Fibroblast of the conjunctiva (primary cell): ENCODE measurements at places on chromosomes 12 and 14.

DNA sequence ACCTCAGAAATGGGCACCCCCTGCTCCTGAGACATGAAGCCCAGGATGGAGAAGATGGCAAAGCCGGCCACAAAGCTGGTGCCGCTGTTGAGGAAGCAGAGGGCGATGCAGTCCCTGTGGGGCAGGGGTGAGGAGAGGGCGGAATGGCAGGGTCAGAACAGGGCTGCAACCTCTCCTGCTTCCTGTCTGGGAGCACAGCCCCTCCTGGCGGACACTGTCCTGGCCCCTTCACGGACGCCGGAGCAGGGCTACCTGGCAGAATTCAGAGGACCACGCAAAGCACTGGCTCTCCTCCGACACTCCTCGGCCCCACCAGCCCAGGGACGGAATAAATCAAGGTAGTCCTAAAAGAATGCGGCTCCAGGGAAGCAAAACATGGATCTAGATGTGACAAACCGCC lies 12.4 kb upstream of the SLC6A12 start:
- DNase-seq: no peak

GRCh38 chr14:69214393-69214792 lies 23.1 kb downstream of the EXD2 start:
- DNase-seq: no peak

DNA sequence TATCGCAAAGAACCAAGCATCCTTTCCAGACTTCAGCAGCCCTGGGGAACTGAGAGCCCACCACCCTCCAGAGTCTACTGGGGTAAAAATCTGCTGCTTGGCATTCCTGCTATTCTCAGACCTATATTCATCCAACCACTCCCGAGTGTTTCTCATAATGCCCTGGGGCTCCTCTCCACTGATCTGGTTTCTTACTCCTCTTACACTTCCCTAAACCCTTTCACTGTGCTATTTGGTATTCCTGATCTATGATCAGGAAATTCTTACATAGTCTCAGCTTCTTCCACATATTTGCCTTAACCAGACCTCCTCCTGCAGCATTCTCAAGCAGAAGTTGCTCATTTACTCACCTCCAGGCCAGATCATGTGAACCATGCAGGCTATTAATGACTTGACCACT lies 82.4 kb downstream of the SYT10 start:
- no peak for DNase-seq

- no peak for DNase-seq
Measured at GRCh38 chr12:3300833-3301401, 190.1 kb upstream of the PRMT8 start.

GRCh38 chr12:47022296-47022695 lies 57.1 kb upstream of the PCED1B start:
- no peak for DNase-seq

GRCh38 chr14:22296722-22297121 lies 292.3 kb downstream of the DAD1 start:
- no peak for DNase-seq

DNA sequence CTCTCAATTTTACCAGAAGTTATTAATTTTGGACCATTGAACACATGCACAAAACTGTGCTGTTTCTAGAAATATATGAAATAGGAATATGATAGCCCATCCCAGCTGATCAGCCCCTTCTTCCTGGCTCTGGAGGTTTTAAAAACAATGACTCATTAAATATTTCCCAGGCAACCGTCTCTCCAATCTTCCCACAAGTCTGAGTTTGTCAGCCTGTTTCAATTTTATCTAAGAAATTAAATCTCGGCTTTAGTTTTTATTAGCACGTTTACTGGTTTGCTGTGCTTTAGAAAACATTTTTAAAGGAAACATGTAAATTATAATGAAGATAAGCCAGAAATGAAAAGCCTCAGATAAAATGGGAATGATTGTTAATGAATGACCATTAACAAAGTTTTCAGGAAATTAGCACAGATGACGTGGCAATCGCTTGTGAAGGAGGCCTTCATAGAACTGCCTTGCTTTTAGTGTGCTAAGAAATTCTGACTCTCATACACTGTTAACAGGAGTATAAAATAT lies 89.3 kb upstream of the RAP1B start:
- peak; percentile 47 for DNase-seq

DNA sequence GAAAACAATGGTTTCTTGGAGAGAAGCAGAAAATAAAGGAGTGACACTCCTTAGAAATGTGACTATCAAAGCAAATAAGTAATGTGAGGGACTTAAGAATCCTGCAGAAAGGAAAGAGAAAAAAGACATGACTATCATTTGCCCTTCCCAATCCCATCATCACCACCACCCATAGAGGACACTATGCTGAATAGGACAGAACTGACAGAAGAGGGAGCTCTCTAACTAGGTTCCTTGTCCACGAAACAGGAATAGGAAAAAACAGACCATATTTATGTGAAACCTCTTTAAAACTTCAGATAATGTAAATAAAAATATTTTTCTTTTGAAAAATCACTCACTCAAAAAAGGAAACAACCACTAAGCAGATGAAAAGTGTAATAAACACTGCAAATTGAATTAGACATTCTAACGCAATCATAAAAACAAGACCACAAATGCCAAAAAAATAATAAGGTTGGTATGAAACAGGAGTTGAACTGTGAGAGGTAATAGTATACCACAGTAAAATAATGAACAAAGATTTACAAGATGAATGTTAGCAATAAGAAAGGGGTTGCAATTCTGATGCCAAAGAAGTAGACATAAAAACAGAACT lies 24.1 kb downstream of the KLRD1 start:
- peak; percentile 53 for DNase-seq

DNA sequence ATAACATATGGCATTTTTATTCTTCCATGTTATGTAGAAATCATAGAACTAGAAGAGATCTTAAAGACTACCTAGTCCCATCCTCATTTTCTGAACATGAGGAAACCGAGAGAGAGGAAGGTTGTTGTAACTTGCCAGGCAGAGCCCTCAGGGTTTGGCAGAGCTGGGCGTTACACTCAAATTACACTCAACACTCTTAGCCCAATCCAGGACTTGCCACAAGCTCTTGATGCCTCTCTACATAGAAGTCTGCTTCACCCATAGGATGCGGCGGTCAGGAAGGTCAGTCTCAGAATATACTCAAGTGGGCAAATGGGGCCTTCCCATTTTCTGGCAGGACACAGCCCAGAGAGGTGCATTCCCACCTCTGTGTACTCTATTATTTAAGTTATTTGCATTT lies 208.1 kb downstream of the ZFP36L1 start:
- no peak for DNase-seq

GRCh38 chr14:26338231-26338630 lies 259.6 kb downstream of the NOVA1 start:
- no peak for DNase-seq

GRCh38 chr14:62689733-62690132 lies 355.5 kb downstream of the KCNH5 start:
- no peak for DNase-seq

- DNase-seq: no peak
Measured at GRCh38 chr12:90729736-90730135, 225.2 kb downstream of the CCER1 start.

GRCh38 chr14:106268013-106268727 lies 741.8 kb downstream of the TMEM121 start:
- DNase-seq: no peak

DNA sequence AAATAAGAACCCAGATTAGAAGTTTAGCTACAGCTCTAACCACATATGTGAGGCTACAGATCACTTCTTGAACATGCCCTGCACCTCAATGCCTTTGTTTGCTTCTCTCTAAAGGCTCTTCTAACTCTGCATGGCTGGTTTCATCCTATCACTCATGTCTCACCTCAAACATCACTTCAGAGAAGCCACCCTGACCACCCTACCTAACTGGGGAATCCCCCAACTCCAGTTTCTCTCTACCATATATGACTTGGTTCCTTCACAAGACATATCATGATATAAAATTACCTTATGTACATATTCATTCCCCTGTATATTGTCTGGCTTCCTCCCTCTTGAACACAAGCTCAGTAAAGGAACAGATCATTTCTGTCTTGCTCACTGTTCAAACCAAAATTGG lies 250.2 kb upstream of the GRIP1 start:
- no peak for DNase-seq

- no peak for DNase-seq
Measured at GRCh38 chr12:123062681-123063486, 82.4 kb downstream of the ARL6IP4 start.

- DNase-seq: no peak
Measured at GRCh38 chr14:34065236-34065635, 114.4 kb upstream of the EGLN3 start.

- DNase-seq: peak; percentile 75
Measured at GRCh38 chr12:9673404-9674225, 4.1 kb downstream of the CLEC2D start.

DNA sequence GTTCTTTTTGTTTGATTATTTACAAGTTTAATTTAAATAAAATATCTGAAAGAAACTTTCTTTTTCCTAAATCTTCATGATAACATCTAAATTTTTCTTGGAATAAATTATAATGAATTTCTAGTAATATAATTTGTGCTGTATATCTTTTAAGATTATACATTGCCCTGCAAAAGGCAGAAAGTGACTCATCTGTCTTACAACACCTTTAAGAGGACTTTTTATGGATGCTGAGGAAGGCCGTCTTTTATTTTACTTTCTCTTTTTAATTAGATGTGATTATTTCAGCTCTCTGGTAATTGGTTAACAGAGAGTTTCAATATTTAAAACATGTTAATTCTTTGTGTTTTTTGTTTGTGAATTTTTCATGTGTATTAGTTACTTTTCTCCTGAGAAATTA lies 598.4 kb downstream of the RPL10L start:
- DNase-seq: no peak

DNA sequence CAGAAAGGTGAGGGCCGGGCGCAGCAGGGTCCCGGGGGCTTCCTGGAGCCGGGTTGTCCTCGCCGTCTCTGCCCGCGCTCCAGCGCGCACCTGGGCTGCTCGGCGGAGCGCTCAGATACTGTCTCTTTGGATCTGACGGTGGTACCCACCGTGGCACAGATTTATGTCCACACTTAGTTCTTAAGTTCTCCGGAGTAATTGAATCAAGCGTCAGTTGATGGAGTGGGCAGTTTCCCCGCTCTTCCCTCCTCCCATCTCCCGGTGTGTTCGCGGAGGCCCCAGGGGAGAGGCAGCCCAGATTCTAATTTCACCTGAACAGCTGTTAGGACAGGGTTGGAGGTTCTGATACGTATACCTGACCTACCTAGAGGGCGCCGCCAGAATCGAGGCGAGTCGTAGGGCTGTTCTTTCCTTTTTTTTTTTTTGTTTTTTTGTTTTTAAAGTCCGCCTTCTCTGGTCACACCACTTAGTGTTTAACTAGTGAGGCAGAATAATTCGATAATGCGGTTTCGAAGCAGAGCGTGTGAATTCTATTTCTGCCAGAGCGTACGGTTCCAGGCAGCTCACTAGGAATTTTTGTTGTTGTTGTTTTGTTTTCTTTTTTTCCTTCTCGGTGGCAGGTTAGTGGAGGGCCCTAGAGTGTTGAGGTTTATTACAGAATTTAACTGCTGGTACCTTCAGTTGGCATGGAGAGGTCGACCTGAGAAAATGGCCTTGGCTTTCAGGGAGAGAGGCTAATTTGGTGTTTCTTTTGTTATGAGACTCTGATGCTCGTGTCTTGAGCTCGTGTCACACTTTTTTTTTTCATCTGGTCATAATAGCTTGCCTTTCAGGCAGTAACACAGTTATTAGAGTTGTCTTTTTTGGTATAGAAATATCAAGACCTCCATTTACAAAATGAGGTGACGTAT lies 22.3 kb upstream of the GNS start:
- DNase-seq: no peak
